ENCODE measurements at places on chromosomes 11 and 22. TPM values are rescaled to one million over a fixed set of nuclear protein-coding genes. Genes with fewer than 3 reads are reported as not detected.

DNA sequence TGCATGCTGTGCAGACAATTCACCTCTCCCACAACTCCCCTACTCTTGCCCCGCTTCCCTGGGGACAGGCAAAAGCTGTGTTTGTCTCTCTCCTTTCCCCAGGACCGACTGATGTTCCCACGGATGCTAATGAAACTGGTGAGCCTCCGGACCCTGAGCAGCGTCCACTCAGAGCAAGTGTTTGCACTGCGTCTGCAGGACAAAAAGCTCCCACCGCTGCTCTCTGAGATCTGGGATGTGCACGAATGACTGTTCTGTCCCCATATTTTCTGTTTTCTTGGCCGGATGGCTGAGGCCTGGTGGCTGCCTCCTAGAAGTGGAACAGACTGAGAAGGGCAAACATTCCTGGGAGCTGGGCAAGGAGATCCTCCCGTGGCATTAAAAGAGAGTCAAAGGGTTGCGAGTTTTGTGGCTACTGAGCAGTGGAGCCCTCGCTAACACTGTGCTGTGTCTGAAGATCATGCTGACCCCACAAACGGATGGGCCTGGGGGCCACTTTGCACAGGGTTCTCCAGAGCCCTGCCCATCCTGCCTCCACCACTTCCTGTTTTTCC is 1.4 kb upstream of the MADD start:
- DNase-seq: no peak

DNA sequence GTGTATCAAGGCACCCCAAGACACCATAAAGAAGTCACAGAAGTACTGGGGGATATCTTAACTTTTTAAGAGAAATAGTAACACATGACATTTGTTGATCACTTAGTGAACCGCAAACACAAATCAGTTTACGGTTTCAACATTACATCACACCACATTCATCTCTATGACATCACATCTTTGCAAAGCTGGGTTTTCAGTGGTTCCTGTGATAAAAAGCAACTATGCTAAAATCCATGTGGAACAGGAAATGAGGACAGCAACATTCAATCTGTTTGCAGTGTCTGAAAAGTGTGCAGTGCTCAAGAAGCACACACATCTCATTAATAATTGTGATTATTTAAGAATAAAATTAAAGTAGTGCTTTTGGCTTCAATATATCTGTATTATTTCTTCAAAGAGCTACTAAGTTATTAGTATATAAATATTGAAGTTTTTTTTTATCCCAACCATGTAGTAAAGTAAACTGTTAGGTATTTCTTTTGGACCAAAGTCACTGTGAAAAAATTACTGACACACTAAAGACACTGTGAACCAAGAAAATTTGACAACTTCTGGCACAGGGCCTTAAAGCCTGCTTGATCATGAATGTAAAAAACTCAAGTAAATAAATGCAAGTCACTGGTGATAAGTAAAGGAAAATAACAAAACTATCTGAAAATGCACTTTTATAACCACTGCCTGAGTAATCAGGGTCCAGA is 156.0 kb upstream of the SOX6 start:
- no peak for DNase-seq

DNA sequence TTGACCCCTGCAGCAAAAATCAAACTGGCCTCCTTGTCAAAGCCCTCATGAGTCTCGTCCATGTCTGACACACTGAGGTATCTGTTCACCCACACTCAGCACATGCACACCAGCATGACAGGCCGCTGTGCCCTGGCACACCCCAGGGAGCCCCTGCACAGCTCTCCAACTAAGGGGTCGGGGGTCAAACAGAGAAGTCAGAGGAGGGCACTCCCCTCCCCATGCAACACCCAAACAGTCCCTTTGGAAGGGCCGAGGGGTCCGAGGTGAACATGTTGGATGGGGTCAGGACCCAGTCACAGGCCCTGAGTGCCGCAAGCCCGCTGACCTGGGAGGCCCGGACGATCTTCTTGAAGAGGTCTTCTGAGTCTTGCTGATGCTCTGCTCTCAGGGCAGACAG is 14.6 kb downstream of the SUN2 start:
- no peak for DNase-seq

GRCh38 chr11:116890607-116891006 is 53.2 kb upstream of the APOA1 start:
- DNase-seq: no peak

GRCh38 chr11:32065865-32066629 is 24.8 kb upstream of the RCN1 start:
- DNase-seq: no peak

- no peak for DNase-seq
Observed at GRCh38 chr11:93484716-93485115, 58.5 kb downstream of the SMCO4 start.

- no peak for DNase-seq
Observed at GRCh38 chr22:22929381-22930221, 42.0 kb downstream of the IGLL5 start.

GRCh38 chr11:27678242-27678641 is 22.0 kb downstream of the BDNF start:
- DNase-seq: no peak

Gene ADAMTS15
- total RNA-seq: 0.62 TPM

Gene BTG4
- 0.15 TPM for total RNA-seq

Gene TMEM86A
- 3.5 TPM for total RNA-seq

Gene PTPRCAP
- 4.0 TPM for total RNA-seq

Gene ALDH3B1
- total RNA-seq: 17.0 TPM
